ENCODE measurements at places on chromosomes 3 and 15.

- DNase-seq: no peak
These were observed 182.2 kb downstream of the WDR76 start for GRCh38 chr15:44009038-44009437.

- DNase-seq: no peak
These were observed 59.8 kb downstream of the FAM174B start for GRCh38 chr15:92595506-92596381.

GRCh38 chr3:112302881-112303763 is 9.1 kb upstream of the SLC9C1 start:
- no peak for DNase-seq

DNA sequence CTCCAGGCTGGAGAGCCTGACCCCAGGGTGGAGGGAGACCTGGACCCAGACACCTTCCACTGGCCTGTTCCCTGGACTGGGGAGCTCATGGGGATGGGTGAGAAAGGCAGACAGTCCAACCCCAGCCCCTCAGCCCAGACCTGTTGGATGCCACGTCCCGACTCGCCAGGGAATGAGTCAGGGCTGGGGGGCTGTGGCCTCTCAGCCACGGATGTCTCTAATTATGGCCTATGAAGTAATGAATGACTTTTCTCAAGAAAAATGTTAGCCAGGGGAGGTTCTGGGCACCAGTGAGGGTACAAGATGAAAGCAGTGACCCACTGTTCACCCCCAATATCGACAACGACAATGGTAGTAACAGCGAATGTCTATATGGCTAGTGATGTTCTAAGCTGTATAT is 107.0 kb upstream of the RPL32 start:
- DNase-seq: no peak

DNA sequence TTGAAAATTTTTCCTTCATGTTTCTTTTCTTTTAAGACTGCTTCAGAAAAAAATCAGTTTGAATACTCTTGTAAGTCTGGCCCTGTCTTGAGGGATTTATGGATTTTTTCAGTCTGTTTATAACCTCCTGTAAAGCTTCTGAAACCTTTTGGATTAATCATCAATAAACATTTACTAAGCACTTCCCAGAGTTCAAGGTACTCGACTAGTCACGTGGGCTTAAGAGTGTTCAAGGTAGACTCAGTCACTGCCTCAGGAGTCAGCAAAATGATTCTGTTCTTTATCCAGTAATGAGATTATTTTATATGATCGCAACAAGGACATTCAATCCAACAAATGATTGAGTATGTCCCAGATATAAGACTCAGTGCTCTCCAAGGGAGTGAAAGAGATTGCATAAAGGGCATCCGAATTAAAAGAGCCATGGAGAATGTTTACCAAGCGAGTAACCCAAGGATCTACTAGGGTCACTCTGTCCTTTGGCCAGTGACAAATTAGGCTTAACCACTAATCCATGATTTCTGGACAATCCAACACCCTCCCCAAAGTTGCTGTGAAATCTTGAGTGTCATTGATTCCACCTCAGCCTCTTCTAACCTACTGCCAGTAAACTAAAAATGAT is 726.6 kb upstream of the NAALADL2 start:
- DNase-seq: no peak

GRCh38 chr15:28005004-28005527 is 94.0 kb downstream of the OCA2 start:
- DNase-seq: no peak

GRCh38 chr15:69647142-69647513 is 194.5 kb downstream of the RPLP1 start:
- DNase-seq: no peak

GRCh38 chr3:183823963-183824362 is 1.4 kb downstream of the MAP6D1 start:
- DNase-seq: peak; percentile 80

DNA sequence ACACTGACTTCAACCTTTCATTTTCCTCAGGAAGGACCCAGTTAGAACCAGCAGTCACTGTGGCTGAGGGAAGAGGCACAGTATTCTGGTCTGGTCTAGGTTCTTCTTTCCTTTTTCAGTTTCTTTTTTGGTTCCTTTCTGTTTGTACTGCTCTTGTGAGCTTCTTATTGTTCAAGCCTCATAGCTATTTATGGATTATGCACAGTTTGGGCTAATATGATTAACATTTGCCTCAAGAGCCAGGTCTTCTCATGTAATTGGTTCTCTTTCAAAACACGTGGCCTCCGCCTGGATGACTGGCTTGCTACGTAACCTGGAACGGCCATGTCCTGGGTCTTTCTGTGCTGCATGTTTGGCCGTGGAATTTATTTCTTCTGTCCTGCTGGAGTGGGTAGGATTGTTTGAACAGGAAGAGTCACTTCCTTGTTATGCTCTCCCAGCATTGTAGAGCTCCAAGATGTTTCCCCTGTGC is 43.3 kb downstream of the RBMS3 start:
- DNase-seq: no peak

- no peak for DNase-seq
These were observed at the start of gene WDR49 for GRCh38 chr3:167653760-167654159. WDR49 (minus strand) TSS chr3:167653942; CDS start chr3:167653425, 517 bp downstream.

DNA sequence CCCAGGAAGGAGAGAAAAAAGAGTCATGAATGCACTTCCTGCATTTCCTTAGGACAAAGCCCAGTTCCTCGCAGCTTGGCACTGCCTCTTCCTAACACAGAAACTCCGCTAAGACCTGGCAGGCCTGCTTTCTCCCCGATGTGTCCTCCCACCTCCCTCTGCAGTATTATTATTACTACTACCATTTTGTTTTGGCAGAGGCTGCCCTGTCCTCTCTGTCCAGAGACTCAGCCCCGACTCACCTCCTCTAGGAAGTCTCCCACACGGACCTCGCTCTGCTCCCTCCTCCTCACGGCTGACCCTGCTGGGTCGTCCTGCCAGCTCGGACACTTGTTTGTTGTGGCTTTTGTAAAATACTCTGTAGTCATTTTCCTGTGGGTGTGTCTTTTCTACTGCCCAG is 107.2 kb upstream of the HACD2 start:
- DNase-seq: no peak

Data from NCI-H146 (cell line).